Kidney glomerular epithelial cell (primary cell): ENCODE measurements at places on chromosomes 5 and 9.
A peak's percentile ranks its signal among the peaks of the same experiment; 100 is the strongest.

DNA sequence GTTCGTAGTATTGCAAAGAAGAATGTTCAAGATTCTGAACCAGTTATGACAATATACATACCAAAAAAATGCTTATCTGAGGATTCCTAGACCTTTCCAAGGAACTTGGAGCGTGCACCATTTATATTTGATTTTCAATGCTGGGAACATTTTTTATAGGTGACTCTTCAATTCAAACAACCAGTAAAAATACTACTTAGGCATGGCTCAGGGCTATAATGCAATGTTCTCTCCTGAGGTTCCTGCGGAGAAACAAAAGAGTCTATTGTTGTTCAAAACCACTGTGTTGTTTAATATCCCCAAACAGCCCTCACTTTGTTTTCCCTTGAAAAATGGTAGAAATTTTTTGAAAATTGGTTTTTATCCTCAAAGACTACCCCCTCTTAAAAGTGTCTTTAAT, 335.7 kb upstream of the IZUMO3 start:
- no peak for DNase-seq

- DNase-seq = no peak
Observed at GRCh38 chr9:91949392-91949945, 559 bp downstream of the ROR2 start.

- no peak for DNase-seq
Observed at GRCh38 chr5:58887721-58888409, 305.0 kb downstream of the RAB3C start.

DNA sequence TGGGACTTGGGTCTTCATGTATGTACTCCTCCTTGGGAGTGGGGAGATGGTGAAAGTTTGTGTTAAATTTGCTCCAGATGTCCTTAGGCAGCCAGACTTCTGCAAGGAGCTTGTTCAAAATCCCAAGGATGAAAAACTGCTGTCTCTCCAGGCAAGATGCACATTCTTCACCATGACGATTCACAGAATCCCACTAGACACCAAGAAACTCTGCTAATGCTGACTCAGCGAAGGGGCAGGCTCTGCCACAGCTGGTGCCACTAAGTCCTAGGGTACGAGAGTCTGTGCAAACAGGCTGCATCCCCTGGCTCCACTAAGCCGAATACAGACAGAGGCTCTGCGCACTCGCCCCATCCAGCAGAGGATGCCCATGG, 71.1 kb downstream of the OLFM1 start:
- DNase-seq = no peak

DNA sequence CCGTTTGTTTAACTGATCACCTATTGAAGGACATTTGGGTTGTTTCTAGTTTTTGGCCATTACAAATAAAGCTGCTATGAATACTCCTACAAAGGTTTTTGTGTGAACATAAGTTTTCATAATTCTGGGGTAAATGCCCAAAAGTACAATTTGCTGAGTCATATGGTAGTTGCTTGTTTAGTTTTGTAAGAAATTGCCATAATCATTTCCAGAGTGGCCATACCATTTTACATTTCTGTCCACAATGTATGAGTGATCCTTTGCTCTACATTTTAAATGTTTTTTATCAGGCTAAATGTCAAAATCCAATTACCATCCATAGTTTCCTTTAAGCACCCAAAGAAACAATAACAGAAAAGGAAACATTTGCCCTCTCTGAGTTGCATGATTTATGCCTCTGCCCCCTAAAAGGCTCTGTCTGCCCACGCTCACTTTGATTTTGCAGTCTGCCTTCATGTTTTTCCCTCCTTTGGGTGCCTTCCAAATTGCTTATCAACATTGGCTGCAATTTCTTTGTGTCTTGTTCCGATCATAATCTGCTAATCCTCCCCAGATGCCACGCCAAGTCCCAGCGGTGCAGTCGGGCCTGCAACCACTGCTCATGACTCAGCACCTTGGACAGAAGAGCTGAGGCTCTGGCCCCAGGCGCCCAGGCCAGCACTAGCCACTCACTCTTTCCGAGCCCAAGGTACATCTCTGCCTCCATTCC, 339.2 kb downstream of the PIK3R1 start:
- DNase-seq = peak; percentile 41

- no peak for DNase-seq
Observed at GRCh38 chr5:112574536-112574935, 155.5 kb upstream of the EPB41L4A start.

GRCh38 chr5:156376751-156377150, 49.8 kb downstream of the SGCD start:
- no peak for DNase-seq

GRCh38 chr5:135743705-135744411, 90.6 kb upstream of the SLC25A48 start:
- DNase-seq = no peak

DNA sequence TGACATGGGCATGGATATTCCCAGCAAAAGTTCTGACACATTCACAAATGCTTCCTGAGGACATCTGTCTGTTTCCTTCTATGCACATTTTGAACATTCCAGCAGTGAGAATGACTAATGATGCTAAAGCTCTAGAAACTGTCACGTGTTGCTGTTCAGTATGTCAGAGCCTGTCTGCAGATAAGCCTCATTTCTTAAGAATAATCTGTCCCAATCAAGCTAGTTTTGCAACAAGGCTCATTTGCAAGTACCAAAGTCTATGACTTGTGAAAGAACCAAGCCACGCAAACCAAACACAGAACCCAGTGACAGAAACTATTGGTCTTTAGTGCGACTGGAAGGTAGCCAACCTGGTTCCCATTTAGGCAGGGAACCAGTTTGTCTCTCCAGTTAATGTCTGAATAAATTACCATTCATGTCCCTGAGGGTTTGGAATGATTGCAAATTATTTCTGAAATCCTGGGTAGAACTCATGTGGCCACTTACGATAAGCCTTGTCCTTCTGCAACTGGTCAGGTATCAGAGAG, 178.5 kb downstream of the C9orf152 start:
- peak; percentile 50 for DNase-seq

GRCh38 chr5:84364043-84364442, 20.6 kb downstream of the EDIL3 start:
- no peak for DNase-seq

GRCh38 chr9:672851-673250, 168.6 kb upstream of the DMRT1 start:
- DNase-seq = no peak

- no peak for DNase-seq
Observed at GRCh38 chr5:14281746-14282181, 138.6 kb downstream of the TRIO start.

- DNase-seq = no peak
Observed at GRCh38 chr9:69325409-69326212, 596 bp downstream of the ENTREP1 start.
